ENCODE measurements at places on chromosomes 5 and 9.
A peak's percentile ranks its signal among the peaks of the same experiment; 100 is the strongest.

DNA sequence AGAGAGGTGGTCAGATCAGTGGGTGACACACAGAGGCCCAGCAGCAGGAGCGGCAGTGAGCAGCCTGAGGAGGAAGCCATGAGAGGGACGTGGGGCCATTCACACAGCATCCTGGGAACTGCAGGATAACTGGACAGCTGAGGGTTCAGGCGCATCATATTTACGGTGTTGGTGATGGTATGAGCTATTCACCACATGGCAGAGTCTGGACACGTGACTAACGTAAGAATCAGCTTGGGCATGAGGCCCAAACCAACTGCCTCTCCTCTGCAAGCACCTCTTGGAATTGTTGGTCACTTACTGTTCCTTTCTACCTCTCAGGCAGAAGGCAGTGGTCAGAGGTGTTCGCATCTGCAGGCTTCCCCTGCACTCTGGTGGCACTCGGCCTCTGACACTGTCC is 141.1 kb downstream of the ENTREP1 start:
- no peak for DNase-seq

DNA sequence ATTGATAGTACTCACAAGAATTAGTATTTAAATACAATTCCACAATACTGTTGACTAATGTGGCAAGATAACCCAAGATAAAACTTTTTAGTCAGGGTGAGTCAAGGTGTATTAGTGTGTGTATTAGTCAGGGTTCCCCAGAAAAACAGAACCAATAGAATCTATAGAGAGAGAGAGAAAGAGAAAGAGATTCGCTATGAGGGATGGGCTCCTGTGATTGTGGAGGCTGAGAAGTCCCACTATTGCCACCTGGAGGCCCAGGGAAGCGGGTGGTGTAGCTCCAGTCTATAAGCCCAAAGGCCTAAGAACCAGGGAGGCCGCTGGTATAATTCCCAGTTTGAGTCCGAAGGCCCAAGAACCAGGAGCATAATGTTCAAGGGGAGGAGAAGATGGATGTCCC is 10.0 kb upstream of the SHISAL2B start:
- DNase-seq, result no peak

DNA sequence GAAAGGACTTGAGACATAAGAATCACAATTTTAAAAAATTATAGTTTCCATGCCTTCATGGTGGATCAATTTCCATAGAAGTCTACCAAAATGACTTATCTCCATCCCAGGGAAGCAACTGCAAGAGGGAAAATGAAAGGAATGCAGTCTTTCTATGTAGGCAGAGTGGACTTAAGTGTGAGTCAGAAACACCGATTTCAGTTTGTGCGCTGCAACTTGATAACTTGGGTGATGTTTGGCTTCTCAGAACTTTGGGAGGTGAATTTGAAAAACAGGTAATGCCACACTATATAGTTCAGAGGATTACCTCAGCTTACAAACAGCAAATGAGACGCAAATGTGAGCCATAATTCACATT is 708 bp upstream of the CSNK1G3 start:
- DNase-seq, result peak; percentile 19

DNA sequence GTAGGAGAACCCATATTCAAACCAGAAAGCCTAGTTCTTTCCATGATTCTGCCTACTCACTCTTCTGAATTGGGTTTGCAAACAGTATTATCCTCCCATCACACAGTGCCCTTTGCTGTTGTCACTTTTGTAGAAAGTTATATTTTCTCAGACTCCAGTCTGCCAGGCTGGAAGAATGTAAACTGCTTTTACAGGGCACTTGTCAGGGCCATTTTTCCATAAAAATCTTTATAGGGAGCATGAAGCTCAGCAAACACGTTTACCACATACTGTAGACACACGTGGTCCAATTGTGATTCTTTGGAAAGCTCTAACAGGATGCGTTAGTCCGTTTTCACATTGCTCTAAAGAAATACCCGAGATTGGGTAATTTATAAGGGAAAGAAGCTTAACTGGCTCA is 204.0 kb downstream of the KCNN2 start:
- no peak for DNase-seq

DNA sequence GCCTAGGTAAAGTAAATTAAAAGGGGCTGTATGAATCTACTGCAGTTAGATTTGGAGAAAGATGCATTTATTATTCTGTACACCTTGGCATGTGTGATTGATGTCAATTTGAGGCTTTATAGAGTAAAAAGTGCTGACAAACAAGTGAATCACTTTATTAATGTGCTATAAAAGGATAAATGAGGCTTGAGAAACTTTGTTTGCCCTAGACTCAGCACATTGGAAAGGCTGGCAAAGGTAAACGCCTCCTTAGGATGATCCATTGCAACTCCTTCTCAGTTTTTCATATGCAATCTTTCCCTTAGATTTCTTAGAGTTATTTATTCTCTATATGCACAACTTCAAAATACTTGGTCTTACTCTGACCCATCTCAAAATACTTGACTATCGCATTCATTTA is 369.0 kb downstream of the HINT1 start:
- no peak for DNase-seq

DNA sequence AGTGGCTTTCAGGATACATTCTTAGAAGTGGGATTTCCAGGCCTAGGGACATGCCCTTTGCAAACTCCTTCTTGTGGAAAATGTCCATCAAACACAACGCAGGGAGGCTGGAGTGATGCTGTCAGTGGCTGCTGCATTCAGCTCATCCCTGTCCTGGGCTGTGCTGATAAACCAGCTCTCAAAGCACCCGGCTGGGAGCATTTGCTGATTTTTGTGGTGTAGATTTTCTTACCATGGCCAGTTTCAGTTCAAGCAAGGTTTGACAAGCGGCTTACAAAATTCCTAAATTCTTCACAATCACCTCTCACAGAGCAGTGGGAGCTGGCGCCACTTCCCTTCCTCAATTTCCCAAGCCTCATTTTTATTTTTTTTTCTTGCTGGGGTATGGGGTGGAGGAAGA is 28.2 kb downstream of the FAM163B start:
- DNase-seq, result no peak

- no peak for DNase-seq
These were observed 36.0 kb upstream of the NPM1 start for GRCh38 chr5:171351536-171352073.

GRCh38 chr5:978054-978453 is 30.5 kb upstream of the NKD2 start:
- DNase-seq, result no peak

DNA sequence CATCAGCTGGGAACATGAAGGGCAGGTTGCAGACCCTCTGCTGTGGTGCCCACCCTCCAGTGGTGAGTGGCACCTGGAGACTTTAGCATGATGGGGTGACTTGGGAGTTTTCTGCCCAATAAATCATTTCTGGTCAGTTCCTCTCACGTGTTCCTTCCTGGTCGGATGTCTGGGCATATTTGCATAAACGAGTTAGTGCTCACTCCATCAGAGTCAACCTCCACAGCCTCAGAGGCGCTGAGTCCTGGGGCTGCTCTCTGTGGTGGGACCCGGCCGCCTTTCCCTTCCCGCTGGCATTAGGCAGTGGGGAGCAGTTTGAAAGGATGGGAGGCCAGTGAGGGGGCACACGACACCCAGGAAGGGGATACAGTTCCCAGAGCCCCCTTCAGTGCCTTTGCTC is 114.0 kb upstream of the FCN2 start:
- DNase-seq, result no peak

All from suppressor macrophage treated with lipopolysaccharide for 1 hour (primary cell).